Central memory CD8-positive, alpha-beta T cell (primary cell): ENCODE measurements at places on chromosomes 11 and 22.
A peak's percentile ranks its signal among the peaks of the same experiment; 100 is the strongest.

- DNase-seq: no peak
These were observed 3.7 kb downstream of the CST6 start for GRCh38 chr11:66015454-66015881.

GRCh38 chr22:22461111-22461510, 47.4 kb downstream of the ZNF280B start:
- no peak for DNase-seq

GRCh38 chr11:14539982-14540421, 19.8 kb upstream of the PSMA1 start:
- no peak for DNase-seq

- peak; percentile 37 for DNase-seq
These were observed 33.0 kb upstream of the P2RY2 start for GRCh38 chr11:73184953-73185671.

GRCh38 chr11:17772704-17773600, 38.4 kb downstream of the KCNC1 start:
- DNase-seq: no peak

DNA sequence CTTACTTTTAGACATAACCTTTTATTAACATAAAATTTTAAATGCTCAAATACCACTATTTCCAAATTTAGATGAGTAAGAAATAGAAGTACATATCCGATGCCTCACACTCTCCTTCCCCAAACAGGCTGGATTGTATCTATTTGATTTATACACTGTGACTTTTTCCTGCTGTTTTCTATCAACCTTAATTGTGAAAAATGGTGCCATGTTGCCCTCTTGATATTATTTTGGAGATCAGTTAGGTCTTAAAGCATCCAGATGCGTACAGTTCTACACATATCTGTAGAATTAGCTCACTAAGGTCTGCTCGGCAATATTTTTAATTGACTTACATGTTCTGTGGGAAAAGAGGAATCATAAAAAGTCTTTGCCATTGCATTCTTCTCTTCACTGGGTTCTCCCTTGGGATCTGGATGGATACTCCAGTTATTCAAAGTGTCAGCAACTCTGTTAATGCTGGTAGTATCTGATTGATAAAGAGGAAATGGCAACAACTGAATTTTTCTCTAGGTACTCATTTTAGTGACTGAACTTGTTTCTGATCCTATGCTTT, 27.2 kb downstream of the EIF3M start:
- no peak for DNase-seq

DNA sequence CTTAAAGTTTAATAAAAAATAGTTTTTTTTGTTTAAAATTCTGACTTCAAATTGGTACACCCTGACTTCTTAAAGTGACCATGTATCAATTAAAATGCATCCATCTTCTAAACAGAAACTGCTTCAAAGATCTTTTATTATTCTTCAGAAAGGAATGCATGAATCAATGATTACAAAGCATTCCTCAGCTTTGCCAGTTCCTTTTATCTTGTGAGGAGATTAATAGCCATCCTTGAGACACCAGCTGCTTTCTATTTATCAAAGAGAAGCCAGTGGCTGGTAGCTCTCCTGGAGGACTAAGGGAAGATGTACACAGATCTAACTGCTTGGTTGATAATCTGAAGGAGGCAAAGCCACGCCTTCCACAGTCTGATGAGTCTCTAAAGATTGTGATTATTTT, 2222.5 kb downstream of the LRRC4C start:
- DNase-seq: no peak
